ENCODE measurements at places on chromosomes 12 and 14. TPM values are rescaled to one million over a fixed set of nuclear protein-coding genes. Genes with fewer than 3 reads are reported as not detected.

Gene FAR2
- 1.2 TPM for total RNA-seq

Gene PLEKHG7
- total RNA-seq: 1.3 TPM

GRCh38 chr12:109449845-109450532, 27.1 kb downstream of the KCTD10 start:
- H3K27ac ChIP-seq: no peak overlapping the region
- H3K4me3 ChIP-seq: no peak overlapping the region
- no peaks in the 10 kb centered on the region for H3K27me3 ChIP-seq

Gene TTC5
- total RNA-seq: 15.9 TPM

Gene CAMKK2
- total RNA-seq: 37.7 TPM

DNA sequence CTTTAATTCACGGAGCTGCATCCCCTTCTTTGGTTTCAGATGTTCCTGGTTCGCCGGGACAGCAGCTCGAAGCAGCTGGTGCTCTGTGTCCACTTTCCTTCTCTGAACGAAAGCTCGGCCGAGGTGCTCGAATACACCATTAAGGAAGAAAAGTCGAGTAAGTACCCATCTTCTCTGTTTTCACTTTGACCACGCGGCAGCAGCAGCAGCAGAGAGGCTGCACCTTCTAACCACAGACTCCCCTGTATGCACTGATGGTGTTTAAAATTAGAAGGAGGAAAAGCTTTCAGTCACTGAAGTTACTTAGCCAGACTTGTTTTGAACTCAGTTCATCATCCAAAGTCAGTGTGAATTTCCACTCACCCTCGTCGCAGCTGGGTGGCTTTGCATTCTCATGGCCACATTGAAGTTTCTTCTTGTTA, 63.8 kb downstream of the RIN3 start:
- peaks cover 40% of the 10 kb centered on the region for H3K4me1 ChIP-seq
- H3K36me3 ChIP-seq: no peaks in the 10 kb centered on the region
- DNase-seq: peak; percentile 89

Gene NEMP1
- 20.8 TPM for total RNA-seq

Gene KLHL33
- total RNA-seq: 0.08 TPM

GRCh38 chr12:63416788-63417187, 251.5 kb downstream of the DPY19L2 start:
- no peaks in the 10 kb centered on the region for H3K27me3 ChIP-seq
- no peaks in the 10 kb centered on the region for H3K36me3 ChIP-seq
- H3K27ac ChIP-seq: no peak overlapping the region
- H3K4me1 ChIP-seq: no peaks in the 10 kb centered on the region
- DNase-seq: no peak
- no peak overlapping the region for H3K4me3 ChIP-seq

GRCh38 chr12:53700567-53700966, 24.7 kb upstream of the ATP5MC2 start:
- no peak overlapping the region for H3K4me3 ChIP-seq
- no peak overlapping the region for H3K27ac ChIP-seq
- H3K4me1 ChIP-seq: peaks cover 5% of the 10 kb centered on the region
- DNase-seq: no peak
- H3K36me3 ChIP-seq: no peaks in the 10 kb centered on the region

DNA sequence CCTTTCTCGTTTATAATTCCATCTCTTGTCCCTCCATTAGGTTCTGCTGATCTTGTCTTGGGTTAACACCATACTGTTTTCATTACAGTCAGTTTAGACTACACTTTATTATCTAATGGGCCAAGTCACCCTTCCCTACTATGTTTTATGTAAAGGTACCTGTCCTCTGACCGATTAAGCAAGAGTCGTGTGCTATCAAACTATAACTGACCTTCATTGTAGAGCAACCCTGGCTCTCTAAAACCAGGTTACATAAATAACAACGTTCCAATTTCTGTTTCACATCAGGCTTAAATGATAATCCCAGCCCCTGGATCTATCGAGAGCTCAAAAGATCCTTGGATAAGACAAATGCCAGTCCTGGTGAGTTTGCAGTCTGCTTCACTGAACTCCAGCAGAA, 16.7 kb downstream of the OAS2 start:
- peaks cover 16% of the 10 kb centered on the region for H3K36me3 ChIP-seq
- DNase-seq: no peak
- no peak overlapping the region for H3K27ac ChIP-seq
- H3K4me3 ChIP-seq: no peak overlapping the region
- peaks cover 6% of the 10 kb centered on the region for H3K4me1 ChIP-seq
- H3K27me3 ChIP-seq: no peaks in the 10 kb centered on the region

- H3K36me3 ChIP-seq: no peaks in the 10 kb centered on the region
- H3K27ac ChIP-seq: no peak overlapping the region
- no peak overlapping the region for H3K4me3 ChIP-seq
Measured at GRCh38 chr12:54612225-54612750, 22.4 kb downstream of the LACRT start.

Gene FOXN4
- not detected for total RNA-seq

Gene AICDA
- total RNA-seq: 11.5 TPM

DNA sequence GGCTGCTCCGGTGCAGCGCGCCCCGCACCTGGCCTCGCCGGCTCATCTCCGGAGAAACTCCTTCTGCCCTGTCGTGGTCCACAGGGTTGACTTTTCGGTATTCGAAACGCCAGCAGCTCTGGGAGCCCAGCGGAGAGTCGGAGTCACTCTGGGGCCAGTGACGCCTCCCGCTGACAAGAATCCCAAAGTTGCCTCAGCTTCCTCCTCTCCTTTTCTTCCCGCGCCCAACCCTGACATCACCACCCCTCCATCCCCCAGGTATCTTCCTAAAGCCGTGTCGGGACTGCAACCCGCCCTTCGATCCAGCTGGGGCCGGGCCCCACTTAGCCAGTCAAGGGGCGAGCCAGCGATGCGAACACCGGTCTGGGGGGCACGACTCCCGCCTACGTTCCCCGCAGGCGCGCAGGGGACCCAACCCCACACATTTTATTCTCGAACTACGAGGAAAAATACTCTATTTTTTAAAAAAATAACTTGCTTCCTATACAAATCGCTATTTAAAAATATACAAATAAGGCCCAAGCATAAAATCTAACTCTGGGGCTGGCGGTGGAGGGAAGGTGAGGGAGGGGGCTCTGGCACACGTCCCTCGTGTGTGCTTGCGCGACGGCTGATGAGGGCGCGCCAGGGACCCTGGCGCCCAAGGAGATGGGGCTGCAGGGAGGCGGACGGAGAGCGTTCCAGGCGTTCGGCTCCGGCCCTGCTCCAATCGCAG, 2.1 kb downstream of the NKX2-8 start:
- peaks cover 7% of the 10 kb centered on the region for H3K27me3 ChIP-seq
- no peak overlapping the region for H3K27ac ChIP-seq
- no peaks in the 10 kb centered on the region for H3K4me1 ChIP-seq
- H3K4me3 ChIP-seq: no peak overlapping the region

DNA sequence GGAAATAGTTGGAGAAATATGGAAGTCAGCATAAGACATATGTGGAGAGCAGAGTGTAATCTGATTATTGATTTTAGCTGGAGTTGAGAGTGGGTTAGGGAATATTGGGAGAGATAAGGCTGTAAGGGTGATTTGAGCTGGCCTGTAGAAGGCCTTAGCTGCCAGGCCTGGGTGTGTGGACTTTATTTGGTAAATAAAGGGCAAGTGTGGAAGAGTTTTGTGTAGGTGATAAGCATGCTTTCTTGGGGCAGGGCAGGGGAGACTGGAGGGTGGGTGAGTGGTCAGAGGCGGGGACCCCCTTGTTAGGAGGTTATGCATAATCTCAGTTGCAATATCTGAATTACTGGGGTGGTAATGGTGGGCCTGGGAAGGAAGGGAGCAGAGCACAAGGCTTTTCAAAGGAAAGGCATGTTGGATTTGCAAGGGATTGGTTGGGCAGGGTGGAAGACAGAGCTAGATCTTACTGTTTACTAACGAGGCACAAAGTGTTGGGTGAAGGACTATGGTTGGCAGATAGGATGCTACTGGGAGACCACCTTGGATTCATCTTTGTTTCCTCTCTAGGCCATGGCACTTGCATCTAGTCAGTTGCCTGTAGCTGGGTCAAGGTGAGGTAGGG, 5.5 kb downstream of the KHNYN start:
- no peak overlapping the region for H3K4me3 ChIP-seq
- H3K27ac ChIP-seq: no peak overlapping the region
- H3K27me3 ChIP-seq: no peaks in the 10 kb centered on the region
- peaks cover 18% of the 10 kb centered on the region for H3K4me1 ChIP-seq
- DNase-seq: no peak

DNA sequence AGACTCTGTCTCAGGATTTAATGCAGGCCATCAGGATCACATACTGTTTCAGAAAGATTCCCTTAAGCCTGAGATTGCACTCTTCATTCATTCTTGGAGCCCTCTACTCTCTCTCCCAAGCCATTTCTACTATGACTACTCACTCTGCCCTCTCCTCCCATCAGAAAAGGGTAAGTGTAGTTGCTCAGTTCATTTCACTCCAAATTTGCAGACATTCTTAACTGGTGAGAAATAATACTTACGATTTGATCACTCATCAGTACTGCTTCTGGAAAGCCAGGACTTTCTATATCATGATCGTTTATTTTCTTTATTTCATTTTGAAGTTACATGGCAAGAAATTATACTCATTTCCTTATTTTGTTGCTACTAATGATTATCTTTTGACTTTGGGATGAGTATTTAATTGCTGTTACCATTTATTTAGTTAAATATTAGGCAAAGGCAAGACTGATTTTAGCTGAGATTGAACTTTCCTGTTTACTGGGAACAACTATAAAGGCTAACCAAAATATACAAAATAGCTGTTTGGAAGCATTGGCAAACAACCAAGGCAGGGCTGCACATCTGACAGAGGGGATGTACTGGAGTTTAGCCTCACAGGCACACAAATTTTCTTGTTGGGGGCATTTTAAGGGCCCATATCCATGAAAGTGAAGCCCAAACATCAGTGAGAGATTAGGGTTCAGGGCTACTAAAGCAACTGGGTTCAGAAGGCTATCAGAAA, 4.1 kb upstream of the RERG start:
- H3K36me3 ChIP-seq: no peaks in the 10 kb centered on the region
- H3K4me1 ChIP-seq: no peaks in the 10 kb centered on the region
- H3K27ac ChIP-seq: no peak overlapping the region
- 0 out of 2 replicates have a peak, but pooled peaks cover 3% of the 10 kb centered on the region for H3K27me3 ChIP-seq
- DNase-seq: no peak

DNA sequence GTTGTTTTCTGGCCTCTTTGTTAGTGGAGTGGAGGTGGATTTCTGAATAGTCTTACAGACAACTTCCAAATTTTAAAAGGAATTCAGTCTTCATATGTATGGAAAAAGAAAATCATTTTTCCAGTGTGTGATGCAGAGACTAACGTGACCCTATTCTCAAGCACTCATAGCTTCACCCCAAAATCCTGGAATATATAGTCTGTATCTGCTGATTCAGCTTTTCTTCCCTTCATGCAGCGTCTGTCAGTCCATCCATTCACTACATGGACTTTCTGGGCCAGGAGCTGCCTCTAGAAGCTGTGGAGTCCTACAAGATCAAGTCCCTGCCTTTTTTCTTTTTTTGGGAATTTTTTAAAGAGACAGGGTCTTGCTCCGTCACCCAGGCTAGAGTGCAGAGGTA, 23.8 kb downstream of the KLC1 start:
- H3K4me1 ChIP-seq: peaks cover 4% of the 10 kb centered on the region
- DNase-seq: no peak
- H3K27ac ChIP-seq: no peak overlapping the region
- H3K36me3 ChIP-seq: peaks cover 27% of the 10 kb centered on the region
- H3K27me3 ChIP-seq: no peaks in the 10 kb centered on the region

- H3K4me1 ChIP-seq: peaks cover 8% of the 10 kb centered on the region
- no peaks in the 10 kb centered on the region for H3K27me3 ChIP-seq
- no peak overlapping the region for H3K27ac ChIP-seq
- no peak overlapping the region for H3K4me3 ChIP-seq
- no peaks in the 10 kb centered on the region for H3K36me3 ChIP-seq
Measured at GRCh38 chr14:103072595-103073366, 11.2 kb upstream of the LBHD2 start.

DNA sequence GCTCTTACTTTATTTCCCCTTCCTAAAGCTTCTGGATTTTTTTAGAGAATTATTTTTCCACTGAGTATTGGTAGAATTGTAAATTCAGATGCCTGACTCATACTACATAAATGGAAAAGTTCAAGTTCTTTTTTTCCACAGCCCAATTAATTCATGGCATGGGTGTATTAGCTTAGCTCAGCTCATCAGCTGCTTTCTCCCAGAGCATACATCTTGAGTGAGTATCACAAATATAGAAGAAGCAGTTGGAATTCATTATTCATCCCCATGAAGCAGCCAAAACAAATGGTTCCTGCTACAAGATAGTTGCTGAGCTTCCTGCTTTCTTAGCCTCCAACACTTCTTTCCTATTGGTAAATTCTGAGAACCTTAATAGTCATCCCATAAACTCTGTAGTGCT, 105.1 kb downstream of the C12orf50 start:
- no peak overlapping the region for H3K4me3 ChIP-seq
- H3K27ac ChIP-seq: no peak overlapping the region
- no peaks in the 10 kb centered on the region for H3K27me3 ChIP-seq

GRCh38 chr14:37056473-37056872, 115.9 kb downstream of the SLC25A21 start:
- no peak for DNase-seq
- H3K4me1 ChIP-seq: no peaks in the 10 kb centered on the region
- no peak overlapping the region for H3K27ac ChIP-seq
- no peak overlapping the region for H3K4me3 ChIP-seq
- no peaks in the 10 kb centered on the region for H3K36me3 ChIP-seq

GRCh38 chr14:53536446-53536845, 383.3 kb upstream of the DDHD1 start:
- no peaks in the 10 kb centered on the region for H3K27me3 ChIP-seq
- peaks cover 4% of the 10 kb centered on the region for H3K4me1 ChIP-seq
- DNase-seq: no peak
- no peaks in the 10 kb centered on the region for H3K36me3 ChIP-seq
- no peak overlapping the region for H3K4me3 ChIP-seq

Gene CLEC1A
- not detected for total RNA-seq

DNA sequence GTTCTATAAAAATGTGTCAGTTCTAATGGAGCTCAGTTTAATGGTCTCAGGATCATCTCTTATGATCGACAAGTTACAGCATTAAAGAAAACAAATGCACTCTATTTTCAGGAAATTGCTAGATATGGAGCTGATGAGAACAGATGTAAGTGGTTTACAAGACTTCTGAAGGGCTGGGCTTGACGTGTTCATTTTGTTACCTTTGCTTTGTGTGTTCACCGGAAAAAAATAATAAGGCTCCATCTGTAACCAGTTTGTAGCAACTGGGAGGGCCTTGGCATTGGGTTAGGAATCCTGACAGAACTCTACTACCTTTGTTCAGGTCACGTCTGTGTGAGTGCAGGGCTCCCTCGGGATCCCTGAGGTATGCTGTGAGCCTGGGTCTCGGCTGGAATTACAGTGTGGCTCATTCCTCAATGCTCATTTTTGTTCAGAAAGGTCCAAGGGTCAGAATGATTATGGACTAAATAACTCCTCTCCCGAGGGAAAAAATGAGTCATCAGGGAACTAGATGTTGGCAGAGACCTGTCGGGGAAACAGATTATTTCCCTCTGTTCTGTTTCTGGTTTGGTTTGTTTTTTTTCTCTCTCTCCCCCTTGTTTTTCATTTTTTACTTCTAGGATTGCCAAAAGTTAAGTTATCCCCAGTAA, 158.0 kb downstream of the SLC5A8 start:
- H3K4me1 ChIP-seq: no peaks in the 10 kb centered on the region
- H3K27me3 ChIP-seq: no peaks in the 10 kb centered on the region
- H3K36me3 ChIP-seq: no peaks in the 10 kb centered on the region
- no peak for DNase-seq
- no peak overlapping the region for H3K4me3 ChIP-seq

Gene RGS6
- total RNA-seq: 14.9 TPM

Gene TAMALIN
- 0.49 TPM for total RNA-seq

Gene PEBP1
- 186 TPM for total RNA-seq

Gene SLC38A4
- total RNA-seq: 0.23 TPM

Gene EPYC
- not detected for total RNA-seq

Gene B4GALNT3
- 3.1 TPM for total RNA-seq
